ENCODE measurements at places on chromosomes 12 and 14. TPM values are rescaled to one million over a fixed set of nuclear protein-coding genes. Genes with fewer than 3 reads are reported as not detected.

DNA sequence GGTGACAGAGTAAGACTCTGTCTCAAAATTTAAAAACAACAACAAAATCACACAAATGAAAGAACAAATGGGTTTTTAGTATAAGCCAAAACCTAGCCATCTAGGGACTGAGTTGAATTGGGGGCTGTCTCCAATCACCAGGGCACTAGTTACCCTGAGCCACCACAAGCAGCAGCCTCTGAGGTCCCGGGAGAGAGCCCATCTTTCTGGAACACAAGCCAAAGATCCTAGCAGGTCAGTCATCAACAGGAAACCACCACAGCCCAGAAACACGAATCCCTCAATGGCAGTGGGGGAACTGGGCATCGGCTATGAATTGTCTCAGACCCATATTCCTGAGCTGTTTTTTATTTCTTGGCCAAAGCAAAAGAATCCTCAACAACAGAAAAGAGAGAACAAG is 75.3 kb downstream of the KDM2B start:
- DNase-seq, result no peak

- peak; percentile 91 for DNase-seq
Observed at GRCh38 chr12:93777254-93777653, 100.1 kb downstream of the CRADD start.

DNA sequence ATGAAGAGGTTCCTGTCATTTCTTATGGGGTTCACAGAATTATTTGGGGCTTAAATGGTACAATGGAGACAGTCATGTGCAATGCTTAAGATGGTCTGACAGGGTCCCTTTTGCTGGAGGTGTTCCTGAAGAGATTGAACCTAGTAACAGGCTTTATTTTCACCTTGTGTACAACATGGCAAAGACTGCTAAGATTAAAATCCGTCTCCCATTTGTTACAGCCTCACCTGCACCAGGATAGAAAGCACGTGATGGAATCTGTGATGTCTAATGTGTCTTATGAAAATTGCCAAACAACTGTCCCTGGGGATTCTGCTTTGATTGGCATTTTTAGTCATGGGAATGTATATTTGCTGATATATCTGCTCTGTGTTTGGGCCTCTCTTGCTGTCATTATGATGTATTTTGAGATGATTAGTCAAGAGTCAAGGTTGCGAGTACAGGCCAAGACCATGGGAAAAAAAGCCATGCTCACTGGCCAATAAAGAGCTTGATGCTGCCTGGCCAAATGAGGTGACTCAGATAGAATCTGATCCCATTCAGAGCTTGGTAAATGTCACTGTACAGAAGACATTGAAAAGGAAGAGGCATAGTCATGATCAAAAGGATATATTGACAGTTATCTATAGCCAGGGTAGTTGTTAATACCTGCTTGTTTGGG is 96.1 kb downstream of the FLRT2 start:
- DNase-seq, result no peak

- DNase-seq, result peak; percentile 100
Observed at GRCh38 chr12:54280468-54281260, at the start of gene HNRNPA1. HNRNPA1 (plus strand) TSS chr12:54280726; CDS start chr12:54280808, 82 bp downstream.

- DNase-seq, result no peak
Observed at GRCh38 chr14:56131004-56131864, 13.0 kb downstream of the PELI2 start.

DNA sequence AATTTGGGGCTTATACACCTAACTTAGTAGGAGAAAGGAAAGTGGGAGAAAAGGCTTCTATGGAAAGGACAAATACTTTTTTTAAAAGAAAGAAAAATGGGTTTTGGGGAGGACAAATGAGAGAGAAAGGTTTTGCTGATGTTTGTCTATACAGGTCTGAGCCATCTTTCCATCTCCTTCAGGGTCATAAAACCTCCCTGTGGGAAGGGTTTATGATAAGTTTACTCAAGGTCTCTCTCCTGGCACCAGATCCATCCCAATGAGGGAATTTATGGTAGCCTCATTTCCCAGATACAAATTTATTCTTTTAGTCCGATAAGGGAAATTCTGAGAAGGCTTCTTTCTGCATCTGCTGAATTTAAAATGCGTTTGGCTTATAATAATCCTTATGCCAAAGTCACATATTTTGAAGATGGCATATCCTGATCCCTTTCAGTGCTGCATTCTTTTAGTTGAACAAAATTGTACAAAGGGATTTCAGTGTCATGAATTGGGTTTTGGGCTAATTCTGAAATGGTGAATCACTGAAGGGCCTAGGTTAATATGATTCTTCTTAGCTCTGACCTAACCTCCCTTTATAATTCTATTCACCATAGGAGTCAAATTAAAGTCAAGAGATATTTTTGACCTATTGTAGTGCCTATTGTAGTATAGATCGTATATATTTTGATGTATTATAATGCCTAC is 173.5 kb upstream of the DYRK2 start:
- DNase-seq, result no peak

DNA sequence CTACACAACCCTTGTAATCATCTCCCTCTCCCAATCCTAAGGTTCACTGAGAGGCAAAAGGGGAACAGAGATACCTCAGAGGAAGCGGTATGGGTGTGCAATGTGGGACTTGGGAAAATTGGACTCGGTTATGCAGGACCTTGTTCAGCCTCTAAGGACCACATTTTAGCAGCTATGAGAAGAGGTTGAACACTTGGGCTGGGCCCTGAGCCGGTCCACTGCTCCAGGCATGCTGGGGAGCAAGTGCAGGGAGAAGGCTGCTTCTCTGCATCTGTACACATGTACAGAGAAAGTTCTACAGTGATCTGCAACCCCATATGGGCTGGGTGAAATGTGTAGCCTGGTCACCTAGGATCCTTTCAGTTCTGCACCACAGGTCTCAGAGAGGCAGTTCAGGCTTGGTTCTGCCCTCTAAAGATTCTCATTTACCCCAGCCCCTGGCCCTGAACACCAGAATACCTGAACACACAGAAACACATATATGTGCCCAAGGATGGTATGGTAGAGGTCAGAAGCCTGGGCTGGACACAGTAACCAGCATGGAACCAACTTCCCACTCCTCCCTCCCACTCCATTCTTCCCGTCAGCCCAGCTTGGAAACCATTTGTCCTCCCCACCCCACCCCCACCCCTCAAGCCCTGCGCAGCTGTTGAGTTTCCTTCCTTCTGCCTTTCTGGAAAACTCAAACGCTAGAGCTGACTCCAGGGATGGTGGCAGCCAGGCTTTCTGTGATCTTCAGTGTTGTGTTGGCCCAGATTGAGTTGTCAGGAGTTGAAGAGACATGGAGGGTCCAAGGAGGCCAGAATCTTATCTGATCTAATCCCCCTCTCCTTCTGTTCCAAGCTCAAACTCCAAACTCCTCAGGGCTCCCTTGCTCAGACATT is 10.4 kb downstream of the HOXC5 start:
- DNase-seq, result no peak

DNA sequence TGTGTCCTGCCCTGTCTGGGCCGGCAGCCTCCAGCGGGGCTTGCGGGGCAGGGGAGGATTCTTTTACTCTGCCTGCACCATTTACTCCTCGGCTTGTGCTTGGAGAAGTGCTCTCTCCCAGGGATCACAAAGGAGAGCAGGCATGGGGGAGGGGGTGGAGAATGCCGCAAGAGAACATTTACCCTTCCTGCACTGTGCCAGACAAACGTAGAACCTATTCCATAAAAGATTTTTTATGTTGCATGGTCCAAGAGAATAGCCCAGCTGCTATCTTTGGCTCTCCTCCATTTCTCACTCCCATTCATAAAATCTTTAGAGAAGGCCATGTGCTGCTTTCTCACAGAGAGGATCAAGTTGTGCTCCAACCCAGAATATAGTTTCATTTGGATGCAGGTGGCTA is 159.4 kb downstream of the SPTSSA start:
- DNase-seq, result no peak

- DNase-seq, result no peak
Observed at GRCh38 chr12:69243099-69244084, 4.0 kb downstream of the CPSF6 start.

- peak; percentile 16 for DNase-seq
Observed at GRCh38 chr12:71160585-71160984, 2.8 kb upstream of the TSPAN8 start.

GRCh38 chr12:38544330-38545066 is 227.9 kb downstream of the ALG10B start:
- peak; percentile 51 for DNase-seq

- peak; percentile 50 for DNase-seq
Observed at GRCh38 chr12:24561411-24561871, 387.5 kb downstream of the BCAT1 start.

GRCh38 chr14:89041257-89041582 is 216.8 kb downstream of the TTC8 start:
- no peak for DNase-seq

- DNase-seq, result no peak
Observed at GRCh38 chr14:82341261-82341810, 807.7 kb upstream of the SEL1L start.

GRCh38 chr12:122834104-122834920 is 945 bp upstream of the HIP1R start:
- DNase-seq, result peak; percentile 57

DNA sequence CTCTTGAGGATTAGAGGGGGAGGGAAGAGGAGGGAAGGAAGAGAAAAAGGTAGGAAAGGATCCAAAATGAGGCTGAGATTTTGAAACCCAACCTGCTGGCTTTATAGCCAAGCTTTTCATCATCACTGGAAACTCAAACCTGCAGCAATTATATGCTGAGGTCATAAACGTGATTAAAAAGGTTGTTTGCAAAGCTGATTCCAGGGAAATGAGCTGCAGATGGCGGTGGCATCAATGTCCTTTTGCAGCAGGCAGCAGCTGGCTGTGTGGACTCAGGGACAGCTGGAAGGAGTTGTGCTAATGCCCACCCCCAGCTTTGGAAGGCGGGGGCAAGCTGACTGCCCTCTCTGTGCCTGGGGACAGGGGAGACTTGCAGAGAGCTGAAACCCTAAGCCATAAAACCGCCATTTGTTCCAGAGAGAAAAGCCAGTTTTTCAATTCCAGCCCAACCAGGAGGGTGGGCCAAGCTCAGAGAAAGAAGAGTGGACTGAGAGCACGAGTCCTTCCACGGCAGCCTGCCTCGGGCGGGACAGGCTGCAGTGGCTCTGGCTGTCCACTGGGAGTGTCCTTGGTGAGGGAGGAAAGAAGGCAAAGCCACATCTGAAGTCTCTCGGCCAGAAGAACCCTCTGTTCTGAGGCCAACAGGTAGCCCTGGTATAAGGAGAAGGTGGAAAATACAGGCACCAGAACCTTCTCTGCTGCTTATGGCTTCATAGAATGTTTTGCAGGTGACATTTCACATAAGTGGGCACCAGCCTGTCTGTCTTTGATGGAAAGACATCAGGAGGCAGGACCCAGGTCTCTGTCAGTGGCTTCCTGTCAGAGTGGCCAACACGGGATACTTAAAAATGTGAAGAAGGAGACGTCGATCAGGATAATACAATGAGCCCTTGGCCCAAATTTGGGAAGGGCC is 90.7 kb downstream of the SINHCAF start:
- peak; percentile 69 for DNase-seq

GRCh38 chr12:98799146-98799810 is 154.2 kb downstream of the APAF1 start:
- no peak for DNase-seq

DNA sequence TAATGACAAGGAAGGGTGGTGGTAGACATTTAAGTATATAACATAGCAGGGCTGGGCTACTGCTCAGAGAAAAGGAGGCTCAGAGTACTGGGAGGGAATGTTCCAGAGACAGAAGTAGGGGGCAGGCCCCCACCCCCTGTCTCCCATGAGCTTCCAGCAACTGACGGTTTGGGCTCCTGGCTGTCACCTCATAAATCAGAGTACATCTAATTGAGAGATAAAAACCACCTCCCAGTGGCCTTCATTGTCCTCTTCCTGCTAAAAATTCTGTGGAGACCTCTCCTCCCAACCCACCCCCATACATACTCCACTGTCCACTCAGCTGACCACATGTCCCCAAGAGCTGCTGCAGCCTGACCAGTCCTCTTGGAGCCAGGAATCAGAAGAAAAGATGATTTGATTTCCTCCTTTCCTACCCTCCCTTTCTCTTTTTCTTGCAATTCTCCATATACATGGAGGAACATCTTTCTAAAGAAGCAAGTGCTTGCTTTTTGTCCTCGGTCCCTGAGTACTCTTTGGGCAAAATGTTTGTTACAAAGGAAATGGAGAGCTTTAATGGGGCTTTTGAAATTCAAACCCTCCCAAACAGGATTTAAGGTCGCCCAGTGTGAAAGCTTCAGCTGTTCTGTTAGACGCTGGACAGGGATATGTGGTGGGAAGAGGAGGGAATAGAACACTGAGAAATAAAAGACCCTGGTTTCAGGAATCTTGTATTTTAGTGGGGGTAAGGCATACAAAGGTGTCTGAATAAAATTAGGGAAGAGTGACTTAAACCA is 16.4 kb upstream of the KCNA5 start:
- no peak for DNase-seq

DNA sequence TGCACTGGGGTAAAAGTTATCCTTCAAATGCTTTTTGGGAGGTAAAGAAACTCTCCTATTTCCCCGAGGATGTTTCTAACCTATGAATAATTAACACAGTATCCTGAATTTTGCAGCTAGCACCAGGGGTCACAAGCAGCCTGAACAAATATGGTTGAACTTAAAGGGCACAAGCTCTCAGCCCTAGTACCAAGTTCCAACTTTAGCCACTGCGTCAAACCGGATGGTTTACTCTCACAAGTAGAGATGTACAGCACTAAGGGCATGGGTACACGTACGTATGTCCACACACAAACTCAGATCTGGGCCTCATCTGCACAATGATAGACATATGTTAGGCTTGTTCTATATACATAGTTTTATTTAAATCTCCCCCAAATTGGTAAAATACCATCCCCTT is 4.7 kb downstream of the CCDC88C start:
- no peak for DNase-seq

DNA sequence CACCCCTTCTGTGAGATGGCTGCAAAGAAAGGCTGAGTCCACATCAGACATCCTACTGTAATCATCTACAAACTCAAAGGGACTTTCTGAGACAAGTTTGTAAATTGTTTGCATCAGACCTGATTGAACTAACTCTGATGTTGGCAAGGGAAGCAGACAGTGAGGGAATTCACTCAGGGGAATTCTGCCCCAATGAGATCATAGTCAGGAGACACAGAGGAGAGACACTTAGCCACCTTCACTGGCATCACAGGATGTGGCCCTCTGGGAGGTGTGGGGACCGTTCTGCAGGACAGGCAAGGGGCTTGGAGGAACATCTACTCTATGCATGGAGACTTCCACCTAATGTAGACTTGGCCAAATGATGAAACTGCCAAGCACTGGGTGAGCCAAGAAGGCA is 70.7 kb upstream of the DDX11 start:
- no peak for DNase-seq

MGP gene
- total RNA-seq, result 402 TPM

KRT7 gene
- total RNA-seq, result not detected

TMEM119 gene
- total RNA-seq, result not detected

KCNJ8 gene
- not detected for total RNA-seq

CCDC196 gene
- not detected for total RNA-seq

SLC35E3 gene
- 5.5 TPM for total RNA-seq

NFE2 gene
- total RNA-seq, result not detected

SLC4A8 gene
- total RNA-seq, result not detected

HOTAIR gene
- total RNA-seq, result not detected

NOVA1 gene
- total RNA-seq, result 2.2 TPM

MIP gene
- not detected for total RNA-seq

GRIN2B gene
- 7.2 TPM for total RNA-seq

SYNE3 gene
- 1.6 TPM for total RNA-seq

KRT5 gene
- total RNA-seq, result not detected

TMCC3 gene
- total RNA-seq, result 3.1 TPM
